Thoracic aorta (tissue), 2 donors: ENCODE measurements at places on chromosomes 5 and 9. TPM values are rescaled to one million over a fixed set of nuclear protein-coding genes. Genes with fewer than 3 reads are reported as not detected.

DNA sequence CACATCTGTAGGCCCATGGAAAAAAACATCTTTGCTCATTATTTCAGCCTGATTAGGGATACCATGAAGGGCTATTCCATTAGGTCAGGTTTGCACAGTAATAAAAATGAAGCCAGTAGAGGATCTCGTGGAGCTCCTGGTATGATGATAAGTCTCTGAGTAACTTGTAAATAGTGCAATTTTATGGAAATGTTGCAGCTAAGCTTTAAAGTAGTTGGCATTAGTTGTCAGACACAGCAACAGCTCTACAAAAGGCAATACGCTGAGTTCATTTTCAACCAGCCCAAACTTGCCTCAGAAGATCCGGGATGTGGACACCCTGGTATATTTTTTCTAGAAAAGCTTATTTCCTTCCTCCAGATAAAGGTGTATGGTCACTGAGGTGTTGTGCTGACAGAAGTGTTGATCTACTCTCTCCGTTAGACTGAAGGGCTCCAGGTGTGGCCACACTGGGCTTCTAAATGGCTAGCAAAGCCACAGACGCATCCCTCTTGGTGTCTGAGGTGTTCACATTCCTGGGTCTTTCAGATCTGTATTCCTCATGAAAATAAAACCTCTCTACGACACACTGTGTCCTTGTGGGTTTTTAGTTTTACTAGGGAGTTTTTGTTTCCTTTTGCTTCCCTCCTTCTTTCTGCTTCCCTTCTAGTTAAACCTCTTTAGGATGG, 141.6 kb downstream of the GHR start:
- peak overlapping the region; percentile 53 for H3K27ac ChIP-seq
- no peaks in the 10 kb centered on the region for H3K27me3 ChIP-seq
- DNase-seq: no peak

DNA sequence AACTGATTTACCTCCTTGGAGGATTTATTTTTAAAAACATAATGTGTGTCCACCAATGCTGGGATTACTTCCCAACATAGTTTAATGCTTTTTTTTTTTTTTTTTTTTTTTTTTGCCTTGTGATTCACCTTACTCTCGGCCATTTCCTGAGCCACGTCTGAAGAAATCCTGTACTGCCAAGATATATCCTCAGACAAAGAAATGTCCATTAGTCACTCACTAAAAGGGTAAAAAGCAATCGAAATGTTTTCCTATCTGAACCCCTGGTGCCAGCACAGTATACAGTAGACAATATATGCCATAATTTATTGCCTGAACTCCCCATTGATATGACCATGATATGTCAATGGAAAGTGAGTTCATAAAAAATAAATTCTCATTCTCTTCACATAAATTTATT, 344.1 kb downstream of the BNC2 start:
- no peaks in the 10 kb centered on the region for H3K27me3 ChIP-seq
- DNase-seq: no peak
- peaks cover 14% of the 10 kb centered on the region for H3K4me1 ChIP-seq
- no peak overlapping the region for H3K27ac ChIP-seq

ZBED3 gene
- total RNA-seq: 4.4 TPM

- no peak overlapping the region for H3K4me3 ChIP-seq
- H3K36me3 ChIP-seq: peaks cover 14% of the 10 kb centered on the region
- DNase-seq: no peak
These were observed 134.2 kb downstream of the ARHGAP26 start for GRCh38 chr5:142904416-142904815.

- H3K27ac ChIP-seq: no peak overlapping the region
- H3K36me3 ChIP-seq: no peaks in the 10 kb centered on the region
- H3K27me3 ChIP-seq: no peaks in the 10 kb centered on the region
- no peak for DNase-seq
These were observed 69.7 kb downstream of the TRIO start for GRCh38 chr5:14212838-14213237.

DNA sequence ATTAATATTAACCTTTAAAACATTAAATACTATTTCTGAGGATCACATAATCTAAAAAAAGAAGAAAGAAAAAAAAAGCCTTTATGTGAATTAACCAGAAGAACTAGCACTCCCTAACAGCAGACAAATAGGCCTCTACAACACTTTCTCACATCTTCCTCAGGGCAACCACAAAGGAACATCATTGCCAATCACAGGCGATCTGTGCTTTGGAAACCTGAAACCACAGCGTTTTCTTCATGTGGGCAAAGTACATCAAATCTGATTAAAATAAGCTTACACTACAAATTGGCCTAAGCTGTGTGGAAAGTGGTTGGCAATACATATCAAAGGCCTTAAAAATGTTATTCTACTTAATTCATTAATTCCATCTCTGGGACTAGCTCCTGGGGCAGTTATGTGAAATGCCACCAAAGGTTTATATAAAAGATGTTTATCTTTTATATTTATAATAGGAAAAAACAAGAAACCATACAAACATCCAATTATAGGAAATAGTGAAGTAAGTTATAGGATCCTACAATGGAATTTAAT, 184.8 kb upstream of the TBCA start:
- no peak overlapping the region for H3K4me3 ChIP-seq
- no peaks in the 10 kb centered on the region for H3K4me1 ChIP-seq
- DNase-seq: no peak

DNA sequence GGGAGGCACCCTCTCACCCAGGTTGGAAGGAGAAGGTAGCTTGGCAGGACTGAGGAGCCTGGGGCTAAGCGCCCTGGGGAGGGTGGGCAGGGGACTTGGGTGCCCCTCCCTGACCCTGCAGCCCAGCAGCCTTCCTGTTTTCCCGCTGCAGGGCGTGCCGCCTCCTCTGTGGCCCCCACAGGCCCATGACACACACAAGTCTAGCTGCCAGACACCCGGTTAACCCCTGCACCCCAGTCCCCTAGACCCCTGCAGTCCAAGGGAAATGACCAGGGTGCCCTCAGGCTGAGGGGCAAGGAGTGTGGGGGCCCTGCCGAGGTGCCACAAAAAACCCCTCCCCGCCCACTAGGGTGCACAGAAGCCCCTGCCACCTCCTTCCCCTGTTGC, 33.0 kb downstream of the GOLGA2 start:
- H3K4me3 ChIP-seq: no peak overlapping the region
- H3K27ac ChIP-seq: no peak overlapping the region
- no peaks in the 10 kb centered on the region for H3K27me3 ChIP-seq
- H3K36me3 ChIP-seq: no peaks in the 10 kb centered on the region
- no peak for DNase-seq

DNA sequence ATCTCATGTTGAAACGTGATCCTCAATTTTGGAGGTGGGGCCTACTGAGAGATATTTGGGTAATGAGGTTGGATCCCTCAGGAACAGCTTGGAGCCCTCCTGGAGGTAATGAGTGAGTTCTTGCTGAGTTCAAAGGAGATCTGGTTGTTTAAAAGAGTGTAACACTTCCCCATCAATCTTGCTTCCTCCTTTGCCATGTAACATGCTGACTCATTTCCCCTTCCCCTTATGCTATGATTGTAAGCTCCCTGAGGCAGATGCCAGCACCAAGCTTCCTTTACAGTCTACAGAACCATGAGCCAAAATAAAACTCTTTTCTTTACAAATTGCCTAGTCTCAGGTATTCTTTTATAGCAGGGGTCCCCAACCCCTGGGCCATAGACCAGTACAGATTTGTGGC, 352.3 kb downstream of the SLCO4C1 start:
- no peaks in the 10 kb centered on the region for H3K27me3 ChIP-seq
- DNase-seq: no peak

GRCh38 chr5:59698207-59699178, 195.0 kb downstream of the PDE4D start:
- H3K36me3 ChIP-seq: no peaks in the 10 kb centered on the region
- no peak for DNase-seq
- no peak overlapping the region for H3K4me3 ChIP-seq
- no peaks in the 10 kb centered on the region for H3K4me1 ChIP-seq
- no peak overlapping the region for H3K27ac ChIP-seq

DNA sequence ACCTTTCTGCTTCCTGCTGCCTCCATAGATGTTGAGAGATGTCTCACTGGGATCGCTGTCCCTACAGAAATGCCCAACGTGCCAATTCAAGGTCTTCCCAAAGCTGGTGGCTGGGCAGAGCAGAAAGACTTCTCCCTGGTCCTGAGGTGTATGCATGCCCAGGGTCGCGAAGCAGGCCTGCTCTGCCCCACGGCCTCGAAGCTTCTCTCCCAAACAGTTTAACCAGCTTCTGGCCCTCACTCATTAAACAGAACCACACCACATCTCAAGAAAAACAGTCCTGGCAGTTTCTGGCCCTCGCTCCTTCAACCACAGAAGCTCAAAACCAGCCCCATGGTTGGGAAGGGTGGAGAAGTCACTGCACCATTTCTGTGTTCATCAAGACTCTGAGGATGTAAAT, 14.7 kb upstream of the SMIM32 start:
- no peaks in the 10 kb centered on the region for H3K36me3 ChIP-seq
- H3K27ac ChIP-seq: no peak overlapping the region
- no peak overlapping the region for H3K4me3 ChIP-seq

DNA sequence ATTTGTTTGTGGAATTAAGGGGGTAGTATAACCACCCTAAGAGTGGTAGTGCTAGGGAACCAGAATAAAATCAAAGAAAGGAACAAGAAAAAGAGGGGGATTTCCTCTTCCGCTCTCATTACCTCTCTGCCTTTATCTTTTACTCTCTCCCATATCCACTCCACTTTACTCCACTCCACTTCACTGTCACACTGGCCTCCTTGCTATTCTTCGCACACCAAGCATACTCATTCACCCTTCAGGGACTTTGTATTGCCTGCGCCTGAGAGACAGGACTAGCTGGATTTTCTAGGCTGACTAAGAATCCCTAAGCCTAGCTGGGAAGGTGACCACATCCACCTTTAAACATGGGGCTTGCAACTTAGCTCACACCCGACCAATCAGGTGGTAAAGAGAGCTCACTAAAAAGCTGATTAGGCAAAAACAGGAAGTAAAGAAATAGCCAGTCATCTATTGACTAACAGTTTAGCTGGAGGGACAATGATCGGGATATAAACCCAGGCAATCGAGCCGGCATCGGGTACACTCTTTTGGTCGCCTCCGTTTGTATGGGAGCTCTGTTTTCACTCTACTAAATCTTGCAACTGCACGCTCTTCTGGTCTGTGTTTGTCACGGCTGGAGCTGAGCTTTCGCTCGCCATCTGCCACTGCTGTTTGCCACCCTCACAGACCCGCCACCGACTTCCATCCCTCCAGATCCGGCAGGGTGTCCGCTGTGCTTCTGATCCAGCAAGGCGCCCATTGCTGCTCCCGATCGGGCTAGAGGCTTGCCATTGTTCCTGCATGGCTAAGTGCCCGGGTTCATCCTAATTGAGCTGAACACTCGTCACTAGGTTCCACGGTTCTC, 121.8 kb downstream of the FAM170A start:
- no peaks in the 10 kb centered on the region for H3K27me3 ChIP-seq
- H3K4me1 ChIP-seq: no peaks in the 10 kb centered on the region
- H3K4me3 ChIP-seq: no peak overlapping the region
- H3K36me3 ChIP-seq: no peaks in the 10 kb centered on the region
- DNase-seq: no peak
- H3K27ac ChIP-seq: no peak overlapping the region

DNA sequence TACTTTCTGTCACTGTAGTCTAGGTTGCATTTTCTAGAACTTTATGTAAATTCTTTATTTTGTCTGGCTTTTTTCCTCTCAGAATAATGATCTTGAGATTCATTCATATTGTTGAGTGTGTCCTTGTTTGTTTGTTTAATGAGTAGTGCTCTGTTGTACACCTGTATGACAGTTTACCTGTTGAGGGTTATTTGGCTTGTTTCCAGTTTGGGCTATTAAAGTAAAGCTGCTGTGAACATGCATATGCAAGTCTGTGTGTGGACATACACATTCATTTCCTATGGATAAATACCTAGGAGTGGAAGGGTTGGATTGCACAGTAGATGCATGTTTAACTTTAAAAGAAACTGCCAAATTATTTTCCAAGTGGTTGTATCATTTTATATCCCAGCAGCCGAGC, 30.4 kb downstream of the MVB12B start:
- no peak overlapping the region for H3K27ac ChIP-seq
- H3K4me1 ChIP-seq: no peaks in the 10 kb centered on the region
- H3K27me3 ChIP-seq: no peaks in the 10 kb centered on the region
- no peaks in the 10 kb centered on the region for H3K36me3 ChIP-seq
- DNase-seq: no peak

- no peaks in the 10 kb centered on the region for H3K27me3 ChIP-seq
- H3K36me3 ChIP-seq: no peaks in the 10 kb centered on the region
- no peak for DNase-seq
These were observed 5.5 kb upstream of the LTC4S start for GRCh38 chr5:179788193-179788854.

GRCh38 chr9:81581986-81582385, 107.4 kb downstream of the TLE1 start:
- DNase-seq: no peak
- H3K27me3 ChIP-seq: no peaks in the 10 kb centered on the region
- peak overlapping the region; percentile 83 for H3K27ac ChIP-seq
- H3K4me1 ChIP-seq: peaks cover 61% of the 10 kb centered on the region
- H3K4me3 ChIP-seq: no peak overlapping the region
- no peaks in the 10 kb centered on the region for H3K36me3 ChIP-seq

GRCh38 chr9:114387680-114388356, at the start of gene AKNA:
AKNA (minus strand) TSS chr9:114387982; CDS start chr9:114381333, 6,649 bp downstream.
- peak within 1 kb of the TSS; percentile 92 for H3K27ac ChIP-seq
- peaks cover 49% of the 10 kb centered on the region for H3K4me1 ChIP-seq
- no peaks in the 10 kb centered on the region for H3K36me3 ChIP-seq
- no peaks in the 10 kb centered on the region for H3K27me3 ChIP-seq
- DNase-seq: no peak

IFNA2 gene
- not detected for total RNA-seq

FAM221B gene
- total RNA-seq: not detected

- H3K27me3 ChIP-seq: no peaks in the 10 kb centered on the region
- no peaks in the 10 kb centered on the region for H3K36me3 ChIP-seq
- no peak overlapping the region for H3K4me3 ChIP-seq
These were observed 17.5 kb downstream of the MELK start for GRCh38 chr9:36590231-36590630.

C5orf34 gene
- total RNA-seq: 0.85 TPM

DNA sequence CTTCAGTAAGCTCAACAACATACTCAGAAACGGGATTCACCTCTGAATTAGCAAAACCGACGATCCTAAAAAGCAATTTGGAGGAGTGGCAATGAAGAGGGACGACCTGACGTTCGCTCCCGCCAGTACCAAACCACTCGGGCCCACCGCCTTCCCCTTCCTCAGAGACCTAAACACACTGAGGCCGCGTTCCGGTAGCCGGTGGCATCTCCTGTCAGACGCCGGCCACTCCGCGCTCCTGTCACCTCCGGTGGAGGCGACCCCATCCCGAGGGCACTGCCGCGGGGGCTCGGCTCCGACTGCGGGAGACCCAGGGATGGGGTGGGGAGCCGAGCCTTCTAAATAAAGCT, 617 bp downstream of the PPP6C start:
- no peaks in the 10 kb centered on the region for H3K27me3 ChIP-seq
- H3K27ac ChIP-seq: peak overlapping the region; percentile 94
- H3K36me3 ChIP-seq: no peaks in the 10 kb centered on the region
- H3K4me1 ChIP-seq: peaks cover 57% of the 10 kb centered on the region

SLC34A1 gene
- total RNA-seq: not detected
